ENCODE measurements at places on chromosomes 5 and 9. TPM values are rescaled to one million over a fixed set of nuclear protein-coding genes. Genes with fewer than 3 reads are reported as not detected.

Gene PLCXD3
- 5.9 TPM for total RNA-seq

DNA sequence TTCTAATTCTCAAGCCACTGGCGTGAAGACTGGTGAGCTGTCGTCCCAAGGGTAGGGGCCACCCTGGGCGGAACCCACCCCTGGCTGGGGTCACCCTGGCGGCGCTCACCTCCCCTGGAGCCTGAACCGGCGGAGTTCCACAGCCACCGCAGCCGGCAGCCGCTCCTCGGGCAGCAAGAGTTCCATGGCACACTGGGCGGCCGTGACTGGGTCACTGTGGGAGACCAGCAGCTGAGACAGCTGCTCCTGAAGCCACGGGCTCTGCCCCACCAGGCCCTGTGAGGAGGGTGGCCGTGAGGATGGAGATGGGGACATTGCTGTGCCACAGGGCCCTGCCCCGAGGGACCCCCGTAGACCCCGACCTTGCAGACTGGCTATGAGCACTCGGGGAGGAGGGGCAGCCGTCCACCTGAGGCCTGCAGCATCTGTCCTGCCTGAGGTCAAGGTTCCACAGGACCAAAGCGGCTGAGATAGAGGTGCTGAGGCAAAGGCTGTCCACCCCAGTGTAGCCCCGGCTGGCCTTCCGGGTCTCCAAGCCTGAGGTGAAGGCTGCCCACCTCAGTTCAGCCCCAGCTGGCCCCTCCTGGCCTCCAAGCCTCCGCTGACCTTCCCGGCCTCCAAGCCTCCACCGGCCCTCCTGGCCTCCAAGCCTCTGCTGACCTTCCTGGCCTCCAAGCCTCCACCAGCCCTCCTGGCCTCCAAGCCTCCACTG, 50.6 kb upstream of the NRARP start:
- H3K4me1 ChIP-seq, result no peaks in the 10 kb centered on the region
- no peaks in the 10 kb centered on the region for H3K27me3 ChIP-seq
- no peak overlapping the region for H3K4me3 ChIP-seq
- H3K36me3 ChIP-seq, result peaks cover 6% of the 10 kb centered on the region
- no peak for DNase-seq
- H3K27ac ChIP-seq, result no peak overlapping the region

DNA sequence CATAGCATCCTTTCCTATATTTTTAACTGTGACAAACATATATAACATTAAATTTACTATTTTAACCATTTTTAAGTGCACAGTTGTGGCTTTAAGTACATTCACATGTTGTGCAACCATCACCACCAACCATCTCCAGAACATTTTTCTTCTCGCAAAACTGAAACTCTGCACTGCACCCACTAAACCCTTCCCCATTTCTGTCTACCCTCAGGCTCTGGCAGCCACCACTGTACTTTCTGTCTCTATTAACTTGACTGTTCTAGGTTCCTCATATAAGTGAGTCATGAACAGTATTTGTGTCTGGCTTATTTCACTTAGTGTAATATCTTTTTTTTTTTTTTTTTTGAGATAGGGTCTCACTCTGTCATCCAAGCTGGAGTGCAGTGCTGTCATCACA, 25.5 kb downstream of the KCNMB1 start:
- DNase-seq, result no peak
- no peaks in the 10 kb centered on the region for H3K4me1 ChIP-seq
- H3K27ac ChIP-seq, result no peak overlapping the region
- H3K4me3 ChIP-seq, result no peak overlapping the region
- no peaks in the 10 kb centered on the region for H3K36me3 ChIP-seq
- H3K27me3 ChIP-seq, result no peaks in the 10 kb centered on the region

Gene DIMT1
- 29.2 TPM for total RNA-seq

Gene PGM5
- total RNA-seq, result 94.1 TPM

GRCh38 chr5:65702036-65702435, 19.9 kb downstream of the SGTB start:
- H3K4me1 ChIP-seq, result peaks cover 3% of the 10 kb centered on the region
- H3K27me3 ChIP-seq, result no peaks in the 10 kb centered on the region
- no peak for DNase-seq
- no peak overlapping the region for H3K27ac ChIP-seq
- H3K4me3 ChIP-seq, result no peak overlapping the region

Gene NSA2
- total RNA-seq, result 76.1 TPM

Gene SEMA5A
- 17.6 TPM for total RNA-seq

DNA sequence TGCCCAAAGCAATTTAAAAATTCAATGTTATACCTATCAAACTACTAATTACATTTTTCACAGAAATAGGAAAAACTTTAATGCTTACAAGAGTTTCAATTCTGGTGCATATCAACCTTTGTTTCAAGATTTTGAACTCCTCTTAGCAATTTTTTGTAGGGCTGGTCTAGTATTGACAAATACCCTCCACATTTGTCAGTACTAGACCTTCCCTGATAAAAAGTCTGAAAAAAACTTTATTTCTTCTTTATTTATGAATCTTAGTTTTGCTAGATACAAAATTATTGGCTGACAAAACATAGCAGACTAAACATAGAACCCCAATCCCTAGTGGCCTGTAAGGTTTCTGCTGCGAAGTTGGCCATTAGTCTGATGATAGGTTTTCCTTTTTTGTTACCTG, 1804.9 kb downstream of the EFNA5 start:
- no peaks in the 10 kb centered on the region for H3K36me3 ChIP-seq
- H3K4me1 ChIP-seq, result no peaks in the 10 kb centered on the region
- H3K27ac ChIP-seq, result no peak overlapping the region
- no peak for DNase-seq

All from thoracic aorta (tissue), 2 donors.